ENCODE measurements at places on chromosomes 16 and 17. TPM values are rescaled to one million over a fixed set of nuclear protein-coding genes. Genes with fewer than 3 reads are reported as not detected.

DNA sequence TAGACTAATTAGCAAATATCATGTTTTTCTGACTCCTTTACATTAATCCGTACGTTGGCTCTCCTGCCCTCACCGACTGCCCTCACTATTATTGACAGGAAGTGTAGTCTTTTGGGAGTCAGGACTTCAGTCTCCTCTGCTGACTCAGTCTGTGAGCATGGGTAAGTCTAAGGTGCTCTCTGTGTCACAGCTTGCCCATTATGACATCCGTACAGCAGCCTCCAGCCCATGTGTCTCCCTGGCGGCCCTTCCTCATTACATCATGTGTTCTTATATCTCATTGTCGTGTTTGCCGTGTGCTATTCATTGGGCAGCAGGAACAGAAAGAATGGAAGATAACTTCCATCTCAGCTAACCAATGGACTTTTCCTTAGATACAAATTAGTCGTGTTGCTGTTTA is 77.5 kb downstream of the MRTFB start:
- H3K4me3 ChIP-seq = no peak overlapping the region
- H3K27ac ChIP-seq = no peak overlapping the region
- H3K4me1 ChIP-seq = no peaks in the 10 kb centered on the region
- no peaks in the 10 kb centered on the region for H3K27me3 ChIP-seq
- H3K36me3 ChIP-seq = no peaks in the 10 kb centered on the region
- no peak for DNase-seq

SDK2 gene
- 31.1 TPM for total RNA-seq

- H3K27me3 ChIP-seq = peaks cover 53% of the 10 kb centered on the region
- no peak overlapping the region for H3K27ac ChIP-seq
- no peaks in the 10 kb centered on the region for H3K4me1 ChIP-seq
Observed at GRCh38 chr17:49117587-49118230, 14.9 kb upstream of the B4GALNT2 start.

DNA sequence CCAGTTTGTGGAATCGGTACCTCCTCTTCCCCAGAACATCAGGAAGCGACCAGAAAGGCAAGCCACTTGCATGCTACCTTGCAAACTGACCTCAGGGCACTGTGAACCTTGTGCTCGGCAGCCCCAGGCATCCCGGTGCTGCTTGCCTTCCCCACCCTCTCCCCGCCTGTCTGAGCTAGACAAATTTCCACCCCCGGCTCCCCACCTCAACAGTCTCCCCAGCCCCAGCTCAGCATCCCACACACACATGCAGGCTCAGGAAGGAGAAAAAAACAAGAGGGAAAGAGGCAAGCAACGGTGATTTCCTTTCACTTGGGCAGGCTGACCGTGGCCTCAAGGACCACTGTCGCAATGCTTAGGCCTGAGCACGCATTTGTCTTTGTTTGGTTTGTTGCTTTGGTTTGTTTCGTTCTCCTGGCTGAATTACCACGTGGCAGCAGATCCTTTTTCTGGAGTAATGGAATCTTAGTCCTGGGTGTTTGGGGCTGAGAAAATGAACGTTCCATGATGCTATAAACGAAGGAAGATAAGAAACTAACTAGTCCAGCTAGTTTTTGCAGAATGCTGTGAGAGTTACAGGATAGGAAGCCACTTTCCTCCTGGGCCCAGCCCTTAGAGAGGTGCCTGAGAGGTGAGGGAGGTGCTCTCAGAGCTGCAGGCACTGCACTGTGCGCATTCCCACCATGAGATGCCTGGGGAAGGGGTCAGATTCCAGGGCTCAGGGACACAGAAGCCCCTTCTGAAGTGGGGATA is 27.9 kb downstream of the SDK2 start:
- peaks cover 14% of the 10 kb centered on the region for H3K36me3 ChIP-seq
- peaks cover 3% of the 10 kb centered on the region for H3K4me1 ChIP-seq
- no peak for DNase-seq
- peaks cover 6% of the 10 kb centered on the region for H3K27me3 ChIP-seq

DNA sequence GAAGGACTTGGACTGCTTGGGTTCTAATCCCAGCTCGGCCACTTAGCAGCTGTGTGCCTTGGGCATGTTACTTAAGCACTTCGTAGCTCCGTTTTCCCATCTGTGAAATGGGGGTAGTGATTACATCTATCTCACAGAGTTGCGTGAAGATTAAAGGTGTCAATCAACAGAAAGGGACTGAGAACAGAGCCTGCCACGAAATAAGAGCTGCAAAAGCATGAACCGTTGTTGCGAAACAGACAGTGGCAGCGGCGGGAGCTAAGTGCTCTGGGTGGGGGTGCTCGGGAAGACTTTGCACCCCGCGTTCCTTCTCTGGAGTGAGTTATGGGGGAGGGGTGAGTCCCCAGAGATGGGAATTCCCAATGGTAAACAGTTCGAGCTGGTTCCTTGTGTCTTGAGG is 79.6 kb upstream of the LHX1 start:
- H3K27ac ChIP-seq = no peak overlapping the region
- no peak overlapping the region for H3K4me3 ChIP-seq
- no peak for DNase-seq
- H3K27me3 ChIP-seq = peaks cover 8% of the 10 kb centered on the region

PRSS21 gene
- total RNA-seq = 5.6 TPM

NTN3 gene
- total RNA-seq = not detected

DNA sequence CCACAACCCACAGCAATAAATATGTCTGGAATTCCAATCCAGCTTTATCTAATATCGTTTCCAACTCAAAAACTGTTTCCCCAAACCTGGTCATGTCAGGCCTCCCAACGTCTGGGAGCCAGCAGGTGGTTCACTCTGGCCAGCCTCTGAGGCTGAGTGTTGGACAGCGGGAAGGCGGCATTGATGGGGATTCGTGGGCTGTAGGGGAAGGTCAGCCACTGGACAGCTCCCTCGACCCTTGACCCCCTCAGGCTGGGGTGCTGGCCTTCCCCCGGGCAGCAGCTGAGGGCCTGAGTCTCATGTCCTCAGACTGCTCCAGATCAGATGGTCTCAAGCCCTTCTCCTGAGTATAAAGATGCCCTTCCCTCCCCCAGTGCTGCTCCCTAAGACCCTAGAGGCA is 50.2 kb downstream of the SDK2 start:
- H3K36me3 ChIP-seq = peaks cover 5% of the 10 kb centered on the region
- H3K27ac ChIP-seq = peak overlapping the region; percentile 92
- H3K4me1 ChIP-seq = peaks cover 60% of the 10 kb centered on the region

DNA sequence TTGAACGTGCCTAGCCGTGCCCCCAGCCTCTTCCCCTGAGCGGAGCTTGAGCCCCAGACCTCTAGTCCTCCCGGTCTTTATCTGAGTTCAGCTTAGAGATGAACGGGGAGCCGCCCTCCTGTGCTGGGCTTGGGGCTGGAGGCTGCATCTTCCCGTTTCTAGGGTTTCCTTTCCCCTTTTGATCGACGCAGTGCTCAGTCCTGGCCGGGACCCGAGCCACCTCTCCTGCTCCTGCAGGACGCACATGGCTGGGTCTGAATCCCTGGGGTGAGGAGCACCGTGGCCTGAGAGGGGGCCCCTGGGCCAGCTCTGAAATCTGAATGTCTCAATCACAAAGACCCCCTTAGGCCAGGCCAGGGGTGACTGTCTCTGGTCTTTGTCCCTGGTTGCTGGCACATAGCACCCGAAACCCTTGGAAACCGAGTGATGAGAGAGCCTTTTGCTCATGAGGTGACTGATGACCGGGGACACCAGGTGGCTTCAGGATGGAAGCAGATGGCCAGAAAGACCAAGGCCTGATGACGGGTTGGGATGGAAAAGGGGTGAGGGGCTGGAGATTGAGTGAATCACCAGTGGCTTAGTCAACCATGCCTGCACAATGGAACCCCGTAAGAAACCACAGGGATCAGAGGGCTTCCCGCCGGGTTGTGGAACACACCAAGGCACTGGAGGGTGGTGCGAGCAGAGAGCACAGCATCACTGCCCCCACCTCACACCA is 724 bp downstream of the GAA start:
- peak overlapping the region; percentile 82 for H3K27ac ChIP-seq
- no peaks in the 10 kb centered on the region for H3K36me3 ChIP-seq
- H3K4me1 ChIP-seq = peaks cover 20% of the 10 kb centered on the region
- peaks cover 1% of the 10 kb centered on the region for H3K27me3 ChIP-seq

GRCh38 chr17:30808785-30809286 is 15.7 kb downstream of the CRLF3 start:
- DNase-seq = peak; percentile 55
- peak overlapping the region; percentile 98 for H3K27ac ChIP-seq

GRCh38 chr17:2101448-2102257 is 46.8 kb downstream of the HIC1 start:
- peaks cover 33% of the 10 kb centered on the region for H3K36me3 ChIP-seq
- peaks cover 48% of the 10 kb centered on the region for H3K4me1 ChIP-seq
- peak overlapping the region; percentile 87 for H3K27ac ChIP-seq
- peak overlapping the region; percentile 53 for H3K4me3 ChIP-seq
- no peaks in the 10 kb centered on the region for H3K27me3 ChIP-seq

GRCh38 chr17:58204796-58205195 is 12.3 kb downstream of the EPX start:
- H3K4me3 ChIP-seq = no peak overlapping the region
- H3K36me3 ChIP-seq = peaks cover 6% of the 10 kb centered on the region
- peaks cover 2% of the 10 kb centered on the region for H3K27me3 ChIP-seq
- DNase-seq = no peak

GRCh38 chr17:81843713-81844326 is 9.0 kb upstream of the PPP1R27 start:
- no peak for DNase-seq
- H3K36me3 ChIP-seq = peaks cover 9% of the 10 kb centered on the region
- no peaks in the 10 kb centered on the region for H3K4me1 ChIP-seq

GRCh38 chr17:72405662-72406230 is 284.9 kb downstream of the SOX9 start:
- H3K27ac ChIP-seq = no peak overlapping the region
- H3K27me3 ChIP-seq = no peaks in the 10 kb centered on the region
- no peaks in the 10 kb centered on the region for H3K4me1 ChIP-seq
- no peak overlapping the region for H3K4me3 ChIP-seq
- DNase-seq = no peak
- H3K36me3 ChIP-seq = no peaks in the 10 kb centered on the region

- H3K27ac ChIP-seq = peak overlapping the region; percentile 95
- peak overlapping the region; percentile 65 for H3K4me3 ChIP-seq
- peak; percentile 66 for DNase-seq
- peaks cover 52% of the 10 kb centered on the region for H3K36me3 ChIP-seq
- H3K4me1 ChIP-seq = peaks cover 51% of the 10 kb centered on the region
Observed at GRCh38 chr17:80861892-80862291, 129.7 kb upstream of the CHMP6 start.

TOM1L1 gene
- not detected for total RNA-seq

GRCh38 chr17:28500712-28501379 is 5.3 kb upstream of the FOXN1 start:
- no peak overlapping the region for H3K27ac ChIP-seq
- no peak for DNase-seq
- peaks cover 8% of the 10 kb centered on the region for H3K27me3 ChIP-seq
- no peak overlapping the region for H3K4me3 ChIP-seq
- H3K4me1 ChIP-seq = no peaks in the 10 kb centered on the region

GRCh38 chr17:68972119-68972704 is 17.0 kb upstream of the ABCA8 start:
- H3K27me3 ChIP-seq = no peaks in the 10 kb centered on the region
- H3K4me1 ChIP-seq = no peaks in the 10 kb centered on the region
- no peak for DNase-seq
- no peaks in the 10 kb centered on the region for H3K36me3 ChIP-seq
- no peak overlapping the region for H3K27ac ChIP-seq

- no peak overlapping the region for H3K27ac ChIP-seq
- H3K36me3 ChIP-seq = no peaks in the 10 kb centered on the region
- H3K4me3 ChIP-seq = no peak overlapping the region
- H3K27me3 ChIP-seq = peaks cover 10% of the 10 kb centered on the region
Observed at GRCh38 chr17:48470388-48471034, 40.5 kb upstream of the SKAP1 start.

PTGES3L gene
- total RNA-seq = 0.28 TPM

- peaks cover 17% of the 10 kb centered on the region for H3K4me1 ChIP-seq
- DNase-seq = no peak
- no peak overlapping the region for H3K27ac ChIP-seq
Observed at GRCh38 chr17:50778988-50779387, 11.7 kb upstream of the ANKRD40CL start.

- H3K36me3 ChIP-seq = no peaks in the 10 kb centered on the region
- H3K4me3 ChIP-seq = peak overlapping the region; percentile 53
- H3K27me3 ChIP-seq = peaks cover 3% of the 10 kb centered on the region
- peaks cover 8% of the 10 kb centered on the region for H3K4me1 ChIP-seq
- H3K27ac ChIP-seq = no peak overlapping the region
Observed at GRCh38 chr17:45873728-45874127, 20.6 kb upstream of the MAPT start.

DNA sequence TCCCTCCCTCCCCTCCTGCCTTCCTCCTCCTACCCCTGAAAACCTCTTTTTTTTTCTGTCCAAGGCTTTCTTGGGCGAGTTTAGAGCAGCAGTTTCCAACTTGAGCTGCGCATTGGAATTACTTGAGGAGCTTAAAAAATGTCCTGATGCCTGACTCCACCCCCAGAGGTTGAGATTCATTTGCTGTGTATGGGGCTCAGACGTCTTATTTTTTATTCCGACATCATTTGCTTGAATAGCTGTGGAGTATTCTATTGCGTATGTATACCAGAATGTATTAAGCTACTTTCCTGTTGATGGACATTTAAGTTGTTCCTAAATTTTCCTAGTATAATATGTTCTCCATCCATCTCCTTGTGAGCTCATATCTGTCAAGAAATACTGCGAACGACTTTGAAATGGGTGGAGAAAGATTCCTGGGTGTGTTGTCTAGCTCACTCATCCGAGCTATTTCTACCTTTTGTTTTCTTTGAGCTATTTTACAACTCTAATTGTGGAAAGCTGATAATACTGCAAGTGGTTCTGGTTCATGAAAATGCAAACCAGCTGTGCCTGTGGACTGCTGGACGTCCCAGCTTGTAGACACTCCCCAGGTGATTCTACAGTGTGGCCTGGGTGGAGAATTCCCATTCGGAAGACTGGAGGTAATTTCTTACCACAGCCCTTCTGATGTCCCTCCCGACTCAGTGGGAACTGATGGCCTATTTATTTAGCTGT is 40.5 kb downstream of the CMIP start:
- no peaks in the 10 kb centered on the region for H3K27me3 ChIP-seq
- no peak overlapping the region for H3K4me3 ChIP-seq
- H3K36me3 ChIP-seq = peaks cover 17% of the 10 kb centered on the region
- peaks cover 46% of the 10 kb centered on the region for H3K4me1 ChIP-seq
- no peak for DNase-seq

- DNase-seq = no peak
- no peaks in the 10 kb centered on the region for H3K4me1 ChIP-seq
- H3K36me3 ChIP-seq = no peaks in the 10 kb centered on the region
- H3K27ac ChIP-seq = no peak overlapping the region
- no peaks in the 10 kb centered on the region for H3K27me3 ChIP-seq
Observed at GRCh38 chr16:55010492-55011160, 80.0 kb downstream of the IRX5 start.

TNFRSF13B gene
- not detected for total RNA-seq

GRCh38 chr16:29674188-29674587 is 4.8 kb upstream of the QPRT start:
- H3K27ac ChIP-seq = peak overlapping the region; percentile 49
- no peaks in the 10 kb centered on the region for H3K27me3 ChIP-seq
- H3K4me1 ChIP-seq = peaks cover 27% of the 10 kb centered on the region

- no peak overlapping the region for H3K27ac ChIP-seq
- H3K36me3 ChIP-seq = peaks cover 1% of the 10 kb centered on the region
- no peak for DNase-seq
- H3K4me1 ChIP-seq = peaks cover 3% of the 10 kb centered on the region
Observed at GRCh38 chr17:7881276-7882054, 7.1 kb upstream of the CHD3 start.

GRCh38 chr17:2239882-2240430 is 63.6 kb downstream of the SMG6 start:
- peaks cover 56% of the 10 kb centered on the region for H3K36me3 ChIP-seq
- peak overlapping the region; percentile 58 for H3K4me3 ChIP-seq
- H3K27ac ChIP-seq = peak overlapping the region; percentile 70
- no peak for DNase-seq
- H3K27me3 ChIP-seq = no peaks in the 10 kb centered on the region

MGRN1 gene
- total RNA-seq = 84.4 TPM

GRCh38 chr17:41792845-41793783 is 6.6 kb upstream of the JUP start:
- H3K36me3 ChIP-seq = no peaks in the 10 kb centered on the region
- H3K4me1 ChIP-seq = peaks cover 10% of the 10 kb centered on the region
- no peak overlapping the region for H3K27ac ChIP-seq
- no peak for DNase-seq

All from activated naive CD8-positive, alpha-beta T cell treated with anti-CD3 and anti-CD28 coated beads, Interleukin-2, amount 10 ng/mL, durations not matched to agents 7 days and 5 days (primary cell).